ENCODE measurements at places on chromosomes 7 and 10. TPM values are rescaled to one million over a fixed set of nuclear protein-coding genes. Genes with fewer than 3 reads are reported as not detected.

HPS6 gene
- total RNA-seq = 22.7 TPM

NSUN6 gene
- total RNA-seq = 22.8 TPM

LAMB1 gene
- not detected for total RNA-seq

COBL gene
- total RNA-seq = not detected

BLOC1S2 gene
- total RNA-seq = 50.0 TPM

ZDHHC4 gene
- total RNA-seq = 31.0 TPM

ACTR3C gene
- total RNA-seq = 11.7 TPM

CLRN3 gene
- total RNA-seq = not detected

ATOH7 gene
- not detected for total RNA-seq

BLNK gene
- total RNA-seq = not detected

RGS10 gene
- total RNA-seq = 95.1 TPM

HIBADH gene
- 14.5 TPM for total RNA-seq

ZNF736 gene
- total RNA-seq = 24.9 TPM

CALY gene
- total RNA-seq = not detected

GOLGA7B gene
- 5.6 TPM for total RNA-seq

TRPV5 gene
- not detected for total RNA-seq

TEX47 gene
- total RNA-seq = not detected

CEP55 gene
- total RNA-seq = 73.1 TPM

IFIT1B gene
- not detected for total RNA-seq

SP4 gene
- 49.3 TPM for total RNA-seq

NEUROD6 gene
- total RNA-seq = not detected

CYP26C1 gene
- total RNA-seq = not detected

PMS2 gene
- total RNA-seq = 21.2 TPM

MAGI2 gene
- total RNA-seq = not detected

FZD8 gene
- 0.41 TPM for total RNA-seq

KCNIP2 gene
- 4.6 TPM for total RNA-seq

DOCK1 gene
- 0.41 TPM for total RNA-seq

DEPP1 gene
- 1.7 TPM for total RNA-seq

CREB5 gene
- total RNA-seq = not detected

PNLIPRP2 gene
- total RNA-seq = not detected

CCL24 gene
- total RNA-seq = not detected

AHCYL2 gene
- total RNA-seq = 14.0 TPM

CPA2 gene
- not detected for total RNA-seq

CACNB2 gene
- total RNA-seq = 0.23 TPM

VGF gene
- total RNA-seq = 0.34 TPM

SLC18A3 gene
- not detected for total RNA-seq

AKR1C4 gene
- not detected for total RNA-seq

RNF32 gene
- total RNA-seq = 4.8 TPM

CPXM2 gene
- not detected for total RNA-seq

PGAM2 gene
- 0.89 TPM for total RNA-seq

AGR3 gene
- not detected for total RNA-seq

AOAH gene
- total RNA-seq = 46.0 TPM

AQP1 gene
- not detected for total RNA-seq

PNLIPRP3 gene
- total RNA-seq = not detected

ZSCAN25 gene
- 31.1 TPM for total RNA-seq

BCAP29 gene
- total RNA-seq = 53.3 TPM

CALML5 gene
- total RNA-seq = not detected

FKBP9 gene
- 1.3 TPM for total RNA-seq

TMEM168 gene
- 18.7 TPM for total RNA-seq

SNX13 gene
- total RNA-seq = 19.0 TPM

FAM25G gene
- not detected for total RNA-seq

TAS2R3 gene
- total RNA-seq = 1.3 TPM

SFXN4 gene
- total RNA-seq = 29.4 TPM

CDHR1 gene
- not detected for total RNA-seq

C10orf53 gene
- not detected for total RNA-seq

NEUROG3 gene
- not detected for total RNA-seq

Measured in T-helper 2 cell treated with Interferon-gamma antibody and Interleukin-4, amounts not matched to agents 100 ng/mL and 5 ng/mL, for 36 hours (primary cell).